ENCODE measurements at places on chromosomes 11 and 22.

GRCh38 chr22:47323518-47323917, 561.1 kb downstream of the TBC1D22A start:
- no peak for DNase-seq

GRCh38 chr22:37126383-37126782, 16.9 kb upstream of the TMPRSS6 start:
- DNase-seq: no peak

GRCh38 chr11:15655552-15655951, 540.8 kb downstream of the INSC start:
- no peak for DNase-seq

DNA sequence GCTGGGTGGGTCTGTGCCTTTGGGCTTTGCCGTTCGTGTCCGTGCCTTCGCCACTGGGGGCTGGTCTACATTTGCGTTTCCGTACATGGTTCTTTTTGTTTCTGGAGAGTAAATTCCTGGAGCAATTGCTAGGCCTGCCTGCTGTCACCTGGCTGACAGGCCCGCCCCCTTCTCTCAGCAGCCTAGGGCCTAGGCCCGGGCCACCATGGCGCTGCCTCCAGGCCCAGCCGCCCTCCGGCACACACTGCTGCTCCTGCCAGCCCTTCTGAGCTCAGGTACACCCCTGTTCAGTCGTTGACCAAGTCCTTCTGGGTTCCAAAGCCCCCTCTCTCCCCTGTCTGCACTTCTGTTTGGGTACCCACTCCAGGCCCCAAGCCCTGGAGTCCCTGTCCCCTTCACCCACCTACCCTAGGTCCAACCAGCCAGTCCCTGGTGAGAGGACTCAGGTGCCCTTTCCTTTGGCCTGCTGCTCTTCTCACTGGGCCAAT, 649 bp downstream of the TMEM25 start:
- DNase-seq: no peak

GRCh38 chr11:43931717-43932039, 10.8 kb upstream of the C11orf96 start:
- DNase-seq: no peak

Data from neural crest cell (in vitro differentiated cells).